Activated CD4-positive, alpha-beta T cell treated with anti-CD3 and anti-CD28 coated beads, Interleukin-2, amount 50 U/mL, for 1 hour (primary cell): ENCODE measurements at places on chromosomes 4 and X.

GRCh38 chr4:4577359-4577875 lies 35.6 kb upstream of the STX18 start:
- DNase-seq: no peak

- no peak for DNase-seq
Observed at GRCh38 chr4:22072240-22072639, 123.7 kb upstream of the KCNIP4 start.

DNA sequence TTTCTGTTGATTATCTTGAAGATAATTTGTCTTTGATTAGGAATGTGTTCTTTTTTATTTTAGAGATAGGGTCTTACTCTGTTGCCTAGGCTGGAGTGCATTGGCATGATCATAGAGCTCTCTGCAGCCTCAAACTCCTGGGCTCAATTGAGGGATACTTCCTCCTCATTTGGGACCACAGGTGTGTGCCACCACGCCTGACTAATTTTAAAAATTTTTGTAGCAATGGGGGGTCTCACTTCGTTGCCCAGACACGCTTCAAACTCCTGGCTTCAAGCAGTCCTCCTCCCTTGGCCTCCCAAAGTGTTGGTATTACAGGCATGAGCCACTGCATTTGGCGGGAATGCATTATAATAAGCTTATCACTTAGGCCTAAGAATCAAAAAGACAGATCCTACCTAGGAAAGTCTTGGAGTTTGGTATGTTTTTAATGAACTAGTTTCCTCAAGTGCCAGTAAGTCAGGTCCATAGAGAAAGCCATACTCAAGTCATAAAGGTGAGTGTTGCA lies 21.7 kb downstream of the BMP2K start:
- no peak for DNase-seq

DNA sequence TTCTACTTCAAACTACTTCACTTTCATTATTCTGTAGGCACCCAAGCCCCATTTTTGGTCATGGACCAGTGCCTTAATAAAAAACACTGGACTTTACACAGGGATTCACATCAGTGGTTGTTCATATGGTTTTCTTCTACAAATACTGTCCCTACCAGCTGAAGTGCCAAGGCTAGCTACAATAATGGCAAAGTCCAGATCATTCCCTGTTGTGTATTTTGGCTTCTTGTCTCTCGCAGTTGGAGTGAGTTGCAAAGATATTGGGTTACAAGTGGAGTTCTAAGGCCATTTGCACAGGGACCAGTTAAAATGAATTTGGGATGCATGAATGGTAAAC lies 16.7 kb upstream of the ANKRD17 start:
- no peak for DNase-seq

GRCh38 chr4:100962698-100963097 lies 384.6 kb downstream of the PPP3CA start:
- no peak for DNase-seq

GRCh38 chr4:108547682-108548081 lies 72.7 kb upstream of the RPL34 start:
- DNase-seq: no peak

DNA sequence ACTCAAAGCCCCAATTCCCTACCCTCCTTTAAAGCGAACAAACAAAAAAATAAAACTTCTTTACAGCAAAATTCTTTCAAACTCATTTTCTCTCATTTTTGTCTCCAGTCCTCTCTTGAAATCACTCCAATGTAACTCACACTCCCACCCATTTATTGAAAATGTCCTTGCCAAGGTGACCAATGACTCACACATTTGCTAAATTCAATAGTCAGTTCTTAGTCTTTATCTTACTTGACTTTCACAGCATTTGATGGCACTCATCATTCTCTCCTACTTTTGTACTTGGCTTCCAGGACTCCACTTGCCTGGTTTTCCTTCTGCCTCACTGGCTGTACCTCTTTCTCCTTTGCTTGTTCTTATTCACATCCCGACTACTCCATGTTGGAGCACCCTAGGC lies 19.9 kb downstream of the CC2D2A start:
- no peak for DNase-seq

DNA sequence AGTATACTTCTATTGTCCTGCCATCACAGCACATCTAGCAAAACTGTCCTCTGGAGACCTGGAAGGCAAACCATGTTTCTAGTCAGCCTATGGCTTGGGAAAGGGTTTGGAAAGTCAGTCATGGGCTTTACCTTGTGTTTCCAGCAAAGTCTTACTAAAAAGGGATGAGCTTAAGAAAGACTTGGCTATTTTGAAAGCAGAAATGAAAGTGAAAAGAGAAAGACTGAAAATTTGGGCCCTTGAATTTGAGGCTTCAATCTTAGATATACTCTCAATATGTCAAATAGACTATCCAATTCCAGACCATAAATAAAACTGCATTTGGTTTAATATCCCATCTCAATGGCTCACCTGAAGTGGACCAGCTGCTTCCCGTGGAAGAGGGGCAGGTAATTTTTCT lies 127.9 kb downstream of the ZNF330 start:
- DNase-seq: no peak

- no peak for DNase-seq
Observed at GRCh38 chr4:25559508-25559907, 96.1 kb upstream of the SLC34A2 start.

- no peak for DNase-seq
Observed at GRCh38 chr4:25580633-25581467, 74.8 kb upstream of the SLC34A2 start.

DNA sequence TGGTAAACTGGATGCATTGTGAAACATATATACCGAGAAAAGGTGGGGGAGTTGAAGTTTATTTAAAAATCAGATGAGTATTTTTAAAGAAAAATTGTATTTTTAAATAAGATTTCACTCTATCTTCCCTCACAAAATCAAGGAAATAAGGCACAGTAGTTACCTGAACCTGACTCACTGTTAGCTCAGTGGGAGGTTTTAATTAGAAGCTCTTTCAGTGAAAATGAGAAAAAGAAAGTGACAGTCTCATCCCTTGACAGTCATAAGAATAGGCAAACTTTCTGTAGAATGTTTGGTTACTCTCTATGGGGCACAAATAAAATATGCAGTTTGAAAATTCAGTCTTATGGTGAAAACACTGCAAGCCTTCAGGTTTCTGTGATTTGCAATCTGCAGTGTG lies 49.7 kb downstream of the GRXCR1 start:
- no peak for DNase-seq

GRCh38 chr4:165481053-165481835 lies 102.4 kb downstream of the CPE start:
- no peak for DNase-seq

- no peak for DNase-seq
Observed at GRCh38 chr4:125325733-125326132, 11.0 kb downstream of the FAT4 start.

DNA sequence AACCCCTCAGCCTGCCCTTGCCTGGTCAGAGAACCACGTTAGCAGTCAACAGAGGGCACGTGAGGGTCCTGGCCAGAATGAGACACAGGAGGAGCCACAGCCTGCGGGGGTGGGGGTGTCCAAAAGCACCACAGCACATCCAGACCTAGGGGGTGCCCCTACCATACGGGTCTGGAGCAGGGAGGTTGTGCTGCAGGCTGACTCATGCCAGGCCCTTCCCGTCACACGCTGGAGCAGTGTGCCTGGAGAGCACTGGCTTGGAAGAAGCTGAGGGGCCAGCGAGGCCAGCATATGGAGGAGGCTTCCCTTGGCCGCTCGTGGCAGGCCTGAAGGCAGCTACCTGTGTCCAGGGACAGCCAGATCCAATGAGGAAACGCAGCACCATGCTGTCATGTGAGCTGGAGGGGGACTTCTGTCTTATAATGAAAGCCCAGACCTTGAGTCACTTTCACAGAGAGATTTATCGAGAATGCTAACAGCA lies 1.5 kb upstream of the IRAK1 start:
- no peak for DNase-seq

DNA sequence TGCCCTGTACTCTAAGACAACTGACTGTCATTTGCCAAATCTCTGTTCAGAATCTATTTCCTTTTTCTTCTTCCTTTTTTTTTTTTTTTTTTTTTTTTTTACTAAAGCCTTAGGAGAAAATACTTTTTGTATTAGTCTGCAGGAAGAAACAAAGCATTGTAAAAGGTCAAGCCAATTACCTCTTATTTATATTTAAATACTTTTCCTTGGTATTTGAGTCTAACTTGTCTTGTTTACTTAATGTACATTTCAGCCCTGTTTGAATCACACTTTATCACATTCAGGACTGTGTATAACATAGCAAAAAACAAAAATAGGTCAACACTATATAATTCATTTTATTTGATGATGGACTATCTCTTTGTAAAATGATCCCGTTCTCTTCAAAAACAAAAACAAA lies 262.2 kb downstream of the RPA4 start:
- no peak for DNase-seq

GRCh38 chrX:76183289-76184049 lies 10.6 kb downstream of the PBDC1 start:
- DNase-seq: no peak

DNA sequence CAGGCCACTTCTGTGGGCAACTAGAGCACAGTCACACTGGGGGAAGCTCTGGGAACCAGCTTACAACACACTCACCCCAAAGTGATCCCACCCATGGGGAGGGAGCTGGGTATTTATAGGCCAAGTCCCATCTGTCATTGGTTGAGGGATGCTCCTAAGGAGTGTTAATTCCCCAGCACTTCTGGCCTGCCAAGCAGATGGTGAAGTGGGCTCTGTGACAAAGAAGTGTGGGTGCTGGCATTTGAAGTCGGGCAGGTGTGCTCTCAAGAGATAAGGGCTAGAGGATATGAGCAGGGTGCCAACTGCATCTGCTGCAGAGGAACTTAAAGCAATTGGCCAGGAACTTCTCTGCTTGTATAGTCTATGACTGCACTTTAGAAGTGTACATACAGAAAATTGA lies 30.9 kb downstream of the PTCHD1 start:
- no peak for DNase-seq

- no peak for DNase-seq
Observed at GRCh38 chr4:73187325-73187724, 71.3 kb downstream of the ANKRD17 start.

GRCh38 chr4:89109841-89110540 lies 1.3 kb upstream of the TIGD2 start:
- no peak for DNase-seq

- no peak for DNase-seq
Observed at GRCh38 chr4:140163029-140163810, 9.2 kb upstream of the MAML3 start.

DNA sequence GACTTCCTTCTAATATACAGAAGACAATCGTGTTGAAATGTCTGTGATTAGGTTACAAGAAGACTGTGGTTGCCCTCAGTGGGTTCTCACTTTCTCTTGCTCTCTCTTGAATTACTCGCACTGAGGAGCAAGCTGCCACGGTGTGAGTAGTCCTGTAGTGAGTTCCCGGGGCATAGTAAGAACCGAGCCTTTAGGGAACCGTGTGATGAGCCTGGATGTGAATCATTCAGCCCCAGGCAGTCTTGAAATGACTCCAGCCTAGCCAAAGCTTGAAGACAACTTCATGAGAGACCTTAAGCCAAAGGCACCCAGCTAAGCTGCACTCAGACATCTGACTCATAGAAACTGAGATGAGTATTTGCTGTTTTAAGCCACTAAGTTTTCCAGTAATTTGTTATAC lies 292.7 kb downstream of the SPOCK3 start:
- DNase-seq: no peak

DNA sequence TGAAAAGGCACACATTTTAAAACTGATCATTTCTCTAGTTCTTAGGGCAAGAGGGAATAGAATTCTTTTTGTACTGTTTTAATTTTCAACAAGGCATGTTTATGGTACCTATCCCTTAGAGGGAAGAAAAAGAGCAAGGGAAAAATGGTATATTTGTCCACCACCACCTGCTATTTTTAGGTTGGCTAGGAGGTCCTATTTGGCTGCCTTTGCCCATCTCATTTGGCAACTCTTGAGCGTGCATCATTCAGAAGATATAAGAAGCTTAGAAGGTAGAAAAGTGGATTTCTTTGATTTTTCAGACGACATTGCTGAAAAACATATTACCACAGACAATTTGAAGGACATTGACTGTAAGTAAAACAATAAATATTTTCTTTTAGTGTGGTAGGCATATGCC lies 69.0 kb downstream of the DCK start:
- no peak for DNase-seq

GRCh38 chr4:23930750-23931488 lies 41.1 kb upstream of the PPARGC1A start:
- DNase-seq: no peak

DNA sequence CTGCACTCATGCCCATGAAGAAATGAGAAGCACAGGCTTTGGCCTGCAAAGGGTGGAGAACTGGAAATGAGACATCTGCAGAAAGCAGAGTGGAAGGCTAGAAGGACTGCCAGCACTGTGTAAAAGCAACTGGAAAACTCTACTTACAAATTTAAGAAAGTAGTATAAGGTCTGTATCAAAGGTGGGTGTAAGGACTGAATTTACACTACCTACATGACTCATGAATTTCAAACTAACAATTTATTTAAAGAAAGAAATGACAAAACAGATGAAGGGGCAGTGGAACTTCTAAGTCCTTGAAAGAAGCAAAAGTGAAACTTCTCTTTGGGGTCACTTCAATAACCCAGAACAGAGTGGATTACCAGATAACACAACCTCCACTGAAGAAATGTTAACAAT lies 71.2 kb downstream of the SLC10A7 start:
- no peak for DNase-seq

GRCh38 chr4:90495211-90495610 lies 368.0 kb downstream of the CCSER1 start:
- no peak for DNase-seq

- no peak for DNase-seq
Observed at GRCh38 chrX:8748855-8749254, 16.9 kb upstream of the ANOS1 start.

DNA sequence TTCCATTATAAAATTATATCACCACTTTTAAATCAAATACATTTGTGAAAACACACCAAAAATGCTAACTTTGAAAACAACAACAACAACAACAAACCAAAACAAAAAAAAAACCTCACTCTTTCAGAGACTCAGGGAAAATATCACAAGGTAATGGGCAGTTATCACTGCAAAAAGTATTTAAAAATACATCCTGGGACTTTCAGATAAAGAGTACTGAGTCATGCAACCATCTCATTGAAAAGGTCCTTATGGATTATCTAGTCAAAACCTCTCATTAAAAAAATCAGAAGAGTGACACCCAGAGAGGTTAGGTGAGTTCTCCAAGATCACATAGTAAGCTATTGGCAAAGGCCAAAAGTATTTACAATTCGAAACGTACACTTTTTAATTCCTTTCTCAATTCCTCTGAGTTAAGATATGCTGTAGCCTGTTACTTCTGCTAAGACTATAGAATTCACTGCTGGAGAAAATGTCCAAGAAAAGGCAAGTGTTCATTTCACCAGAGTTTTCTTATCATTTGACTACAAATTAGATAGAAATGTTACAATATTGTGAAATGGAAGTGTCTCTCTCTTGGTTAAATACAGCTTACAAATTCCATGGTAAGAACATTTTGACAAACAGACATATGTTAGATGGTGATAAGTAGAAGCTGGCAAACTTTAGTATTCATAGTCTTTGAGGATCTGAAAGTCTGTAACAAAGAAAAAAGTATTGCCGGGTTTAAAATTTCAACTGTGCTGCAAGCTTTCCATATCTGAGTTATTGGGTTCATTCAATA lies 9.3 kb downstream of the STX18 start:
- DNase-seq: no peak

- DNase-seq: no peak
Observed at GRCh38 chrX:9604111-9604907, 139.5 kb downstream of the TBL1X start.
